Brain (organoid and tissue), 16 donors: ENCODE measurements at places on chromosomes 6 and 20. TPM values are rescaled to one million over a fixed set of nuclear protein-coding genes. Genes with fewer than 3 reads are reported as not detected.

Gene SIRPD
- not detected for polyA plus RNA-seq

Gene ARMH2
- polyA plus RNA-seq, result not detected

Gene GPLD1
- polyA plus RNA-seq, result 0.80 TPM

Gene CCDC170
- 0.31 TPM for polyA plus RNA-seq

Gene SLC22A2
- 0.58 TPM for polyA plus RNA-seq

Gene BAK1
- 28.6 TPM for polyA plus RNA-seq
